ENCODE measurements at places on chromosomes 16 and 17. TPM values are rescaled to one million over a fixed set of nuclear protein-coding genes. Genes with fewer than 3 reads are reported as not detected.

The PTX4 gene
- total RNA-seq: not detected

The SCARF1 gene
- total RNA-seq: 26.3 TPM

The PIMREG gene
- 0.74 TPM for total RNA-seq

The RRN3 gene
- total RNA-seq: 24.8 TPM

The TPSD1 gene
- total RNA-seq: 7.1 TPM

The FA2H gene
- total RNA-seq: not detected

The SPATA32 gene
- total RNA-seq: not detected

GRCh38 chr17:42937712-42938596 lies 26.3 kb downstream of the AARSD1 start:
- no peak overlapping the region for H3K4me3 ChIP-seq
- H3K36me3 ChIP-seq: no peaks in the 10 kb centered on the region
- DNase-seq: no peak
- H3K27me3 ChIP-seq: no peaks in the 10 kb centered on the region
- no peaks in the 10 kb centered on the region for H3K4me1 ChIP-seq
- no peak overlapping the region for H3K27ac ChIP-seq

GRCh38 chr16:61391896-61392295 lies 644.3 kb downstream of the CDH8 start:
- H3K27me3 ChIP-seq: no peaks in the 10 kb centered on the region
- H3K4me1 ChIP-seq: no peaks in the 10 kb centered on the region
- H3K36me3 ChIP-seq: no peaks in the 10 kb centered on the region
- H3K4me3 ChIP-seq: no peak overlapping the region
- DNase-seq: no peak
- no peak overlapping the region for H3K27ac ChIP-seq

- no peak for DNase-seq
- H3K27ac ChIP-seq: no peak overlapping the region
- no peak overlapping the region for H3K4me3 ChIP-seq
- H3K36me3 ChIP-seq: no peaks in the 10 kb centered on the region
- peaks cover 46% of the 10 kb centered on the region for H3K4me1 ChIP-seq
- no peaks in the 10 kb centered on the region for H3K27me3 ChIP-seq
These were observed 2.1 kb upstream of the NHERF1 start for GRCh38 chr17:74746376-74746775.

DNA sequence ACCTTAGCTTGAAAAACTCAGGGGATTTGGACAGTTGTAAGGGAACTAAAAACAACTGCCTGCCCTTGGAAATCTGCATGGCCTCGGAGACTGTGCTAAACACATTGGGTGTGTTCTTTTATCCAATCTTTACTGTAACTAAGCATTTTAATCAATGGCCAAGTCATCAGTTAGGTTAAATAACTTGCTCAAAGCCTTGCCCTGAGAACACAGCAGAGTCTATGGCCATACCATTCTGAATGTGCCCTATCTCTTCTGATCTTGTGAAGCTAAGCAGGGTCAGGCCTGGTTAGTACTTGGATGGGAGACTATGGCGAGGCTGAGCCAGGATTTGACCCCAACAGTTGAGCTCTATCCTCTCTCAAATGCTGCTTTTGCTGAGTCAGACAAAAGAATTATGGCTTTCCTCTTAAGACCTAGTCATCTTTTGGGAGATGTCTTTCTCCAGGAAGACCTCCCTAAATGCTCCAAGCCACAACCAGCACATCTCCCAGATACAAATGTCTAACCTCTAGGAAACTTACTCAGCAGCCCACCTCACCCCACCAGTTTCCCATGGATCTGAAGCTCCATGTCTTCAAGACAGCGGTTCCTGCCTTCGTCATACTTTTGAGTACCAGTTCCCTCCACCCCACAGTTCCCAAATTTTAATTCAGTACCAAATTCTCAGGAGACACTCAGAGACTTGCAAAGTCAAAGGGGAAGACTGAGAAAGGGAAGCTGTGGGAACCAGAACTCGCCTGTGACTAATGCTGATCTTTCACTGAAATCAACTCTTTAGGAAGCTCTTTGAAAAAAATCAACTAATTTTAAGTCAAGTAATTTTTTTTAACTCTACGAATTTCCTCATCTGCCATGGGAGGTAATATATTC lies 336.1 kb downstream of the MAF start:
- DNase-seq: no peak
- H3K27me3 ChIP-seq: no peaks in the 10 kb centered on the region
- no peak overlapping the region for H3K4me3 ChIP-seq
- H3K36me3 ChIP-seq: no peaks in the 10 kb centered on the region
- H3K4me1 ChIP-seq: no peaks in the 10 kb centered on the region

DNA sequence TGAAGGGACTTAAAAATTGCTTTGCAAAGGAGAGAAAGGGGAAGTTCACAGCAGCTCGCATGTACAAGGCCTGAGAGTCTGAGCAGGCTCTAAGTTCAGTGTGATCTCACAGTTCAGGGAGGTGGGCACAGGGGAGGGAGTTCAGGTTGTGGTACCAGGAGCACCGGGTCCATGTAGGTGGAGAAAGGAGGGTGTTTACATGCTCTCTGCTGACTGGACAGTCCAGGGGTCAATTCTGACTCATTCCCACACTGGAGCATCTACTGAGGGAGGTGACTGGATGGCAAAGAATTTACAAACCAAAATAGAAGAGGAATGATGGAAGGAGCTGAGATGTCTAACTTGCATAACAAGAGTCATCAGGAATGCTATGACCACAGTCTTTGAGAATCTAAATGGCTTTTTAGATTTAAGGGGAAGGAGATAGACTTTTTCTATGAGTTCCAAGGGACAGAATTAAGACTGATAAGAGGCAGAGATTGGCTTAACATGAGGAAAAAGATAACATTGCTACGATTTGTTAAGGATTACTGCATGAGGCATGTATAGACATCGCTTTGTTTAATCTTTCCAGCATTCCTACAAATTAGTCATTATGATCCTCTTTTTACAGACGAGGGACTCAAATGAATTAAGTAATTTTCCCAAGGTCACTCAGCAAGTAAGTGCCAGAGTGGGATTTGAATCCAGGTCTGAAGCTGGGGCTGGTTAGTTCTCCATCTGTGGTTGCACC lies 29.9 kb downstream of the MIS12 start:
- no peaks in the 10 kb centered on the region for H3K36me3 ChIP-seq
- H3K27ac ChIP-seq: peak overlapping the region; percentile 68
- DNase-seq: no peak
- H3K4me3 ChIP-seq: no peak overlapping the region

DNA sequence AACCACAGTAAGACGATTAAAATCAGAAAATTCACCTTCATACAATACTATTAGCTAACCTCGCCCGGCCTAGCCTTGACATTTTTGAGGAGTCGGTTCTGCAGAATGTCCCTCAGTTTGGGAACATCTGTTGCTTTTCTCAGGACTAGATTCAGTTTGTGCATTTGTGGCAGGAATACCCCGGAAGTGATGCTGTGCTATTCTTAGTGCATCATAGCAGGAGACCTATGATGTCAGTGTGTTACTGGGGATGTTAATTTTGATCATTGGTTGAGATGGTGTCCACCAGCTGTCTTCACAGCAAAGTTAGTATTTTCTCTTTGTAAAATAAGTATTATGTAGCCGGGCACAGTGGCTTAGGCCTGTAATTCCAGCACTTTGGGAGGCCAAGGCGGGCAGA lies 21.5 kb upstream of the HELZ start:
- no peaks in the 10 kb centered on the region for H3K36me3 ChIP-seq
- no peak overlapping the region for H3K4me3 ChIP-seq
- no peaks in the 10 kb centered on the region for H3K27me3 ChIP-seq
- no peak for DNase-seq
- H3K4me1 ChIP-seq: no peaks in the 10 kb centered on the region

GRCh38 chr16:70457446-70458166 lies 3.2 kb downstream of the FCSK start:
- DNase-seq: no peak
- peaks cover 21% of the 10 kb centered on the region for H3K4me1 ChIP-seq
- no peak overlapping the region for H3K27ac ChIP-seq
- H3K4me3 ChIP-seq: no peak overlapping the region
- no peaks in the 10 kb centered on the region for H3K27me3 ChIP-seq

DNA sequence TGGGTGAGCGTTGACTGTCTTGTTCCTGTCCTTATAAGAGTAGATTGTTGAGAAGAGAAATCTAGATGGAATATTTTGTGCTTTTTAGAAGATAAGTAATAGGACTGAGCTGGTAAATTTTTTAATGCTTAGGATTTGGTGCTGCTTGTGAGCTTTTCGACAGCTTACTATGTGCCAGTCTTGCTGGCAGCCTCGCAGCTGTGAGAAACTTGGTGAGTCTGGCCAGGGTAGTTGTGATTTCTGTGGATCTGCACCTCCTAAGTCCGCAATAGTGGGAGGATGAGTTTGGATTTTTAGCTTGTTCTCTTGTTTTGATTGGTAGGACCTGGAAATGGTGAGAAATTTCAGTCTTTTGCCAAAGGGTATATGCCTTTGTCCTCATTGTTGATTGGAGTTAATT lies 3.6 kb downstream of the SOCS7 start:
- no peak for DNase-seq
- no peaks in the 10 kb centered on the region for H3K27me3 ChIP-seq
- H3K36me3 ChIP-seq: no peaks in the 10 kb centered on the region

DNA sequence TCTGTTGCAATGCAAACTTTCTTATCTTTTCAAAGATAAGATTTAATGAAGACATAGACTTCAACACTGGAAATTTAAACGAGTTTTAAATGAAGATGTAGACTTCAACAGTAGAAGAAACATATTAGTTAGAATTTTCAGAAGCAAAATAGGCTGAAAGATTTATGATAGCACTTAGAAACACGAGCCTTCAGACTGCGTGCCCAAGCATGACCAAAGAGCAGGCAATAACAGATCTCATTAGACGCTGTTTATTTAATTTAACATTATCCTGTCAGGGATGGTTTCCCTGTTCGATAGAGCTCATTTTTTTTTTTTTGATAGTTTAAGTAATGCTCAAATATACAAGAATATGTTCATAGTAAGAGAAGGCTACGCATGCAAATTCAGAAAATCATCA lies 604.7 kb upstream of the SOX9 start:
- no peaks in the 10 kb centered on the region for H3K27me3 ChIP-seq
- H3K36me3 ChIP-seq: no peaks in the 10 kb centered on the region
- DNase-seq: no peak
- H3K4me3 ChIP-seq: no peak overlapping the region
- no peaks in the 10 kb centered on the region for H3K4me1 ChIP-seq
- H3K27ac ChIP-seq: no peak overlapping the region

DNA sequence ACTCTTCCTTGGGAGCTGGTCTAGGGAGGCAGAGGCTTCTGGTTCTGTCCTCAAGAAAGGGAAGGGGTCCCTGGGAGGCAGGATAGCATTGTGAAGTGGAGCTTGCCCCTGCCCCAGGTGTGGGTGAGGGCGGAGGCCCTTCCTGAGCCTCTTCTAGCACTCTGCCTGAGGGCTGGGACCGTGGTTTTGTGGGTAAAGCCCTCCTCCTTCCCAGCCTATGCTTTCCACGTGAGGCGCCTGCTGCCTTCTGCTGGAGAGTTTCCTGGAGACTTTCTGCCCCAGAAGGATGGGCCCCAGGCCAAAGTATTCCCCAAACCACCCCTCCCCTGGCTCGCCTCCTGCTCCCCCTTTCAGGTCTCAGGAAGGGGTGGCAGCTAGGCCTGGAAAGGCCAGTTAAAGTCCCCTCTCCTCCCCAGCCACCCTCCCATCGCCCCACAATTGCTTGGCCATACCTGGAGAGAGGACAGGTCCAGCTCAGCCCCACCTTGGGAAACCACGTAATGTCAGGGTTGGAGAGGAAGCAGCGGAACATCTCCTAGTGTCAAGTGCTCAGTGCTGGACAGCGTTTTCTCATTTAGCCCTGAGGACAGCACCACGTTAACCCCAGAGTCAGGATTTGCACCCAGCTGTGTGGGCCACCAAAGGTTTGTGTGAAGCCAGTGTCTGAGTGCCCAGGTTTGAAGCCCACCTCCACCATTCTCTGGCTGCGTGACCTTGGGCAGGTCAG lies 5.6 kb downstream of the SBK1 start:
- H3K27ac ChIP-seq: no peak overlapping the region
- no peak for DNase-seq
- H3K4me1 ChIP-seq: peaks cover 9% of the 10 kb centered on the region
- H3K27me3 ChIP-seq: no peaks in the 10 kb centered on the region

- H3K4me3 ChIP-seq: peak overlapping the region; percentile 20
- H3K4me1 ChIP-seq: no peaks in the 10 kb centered on the region
- H3K27me3 ChIP-seq: no peaks in the 10 kb centered on the region
- H3K27ac ChIP-seq: no peak overlapping the region
These were observed 166.8 kb downstream of the MAP2K6 start for GRCh38 chr17:69581061-69581961.

DNA sequence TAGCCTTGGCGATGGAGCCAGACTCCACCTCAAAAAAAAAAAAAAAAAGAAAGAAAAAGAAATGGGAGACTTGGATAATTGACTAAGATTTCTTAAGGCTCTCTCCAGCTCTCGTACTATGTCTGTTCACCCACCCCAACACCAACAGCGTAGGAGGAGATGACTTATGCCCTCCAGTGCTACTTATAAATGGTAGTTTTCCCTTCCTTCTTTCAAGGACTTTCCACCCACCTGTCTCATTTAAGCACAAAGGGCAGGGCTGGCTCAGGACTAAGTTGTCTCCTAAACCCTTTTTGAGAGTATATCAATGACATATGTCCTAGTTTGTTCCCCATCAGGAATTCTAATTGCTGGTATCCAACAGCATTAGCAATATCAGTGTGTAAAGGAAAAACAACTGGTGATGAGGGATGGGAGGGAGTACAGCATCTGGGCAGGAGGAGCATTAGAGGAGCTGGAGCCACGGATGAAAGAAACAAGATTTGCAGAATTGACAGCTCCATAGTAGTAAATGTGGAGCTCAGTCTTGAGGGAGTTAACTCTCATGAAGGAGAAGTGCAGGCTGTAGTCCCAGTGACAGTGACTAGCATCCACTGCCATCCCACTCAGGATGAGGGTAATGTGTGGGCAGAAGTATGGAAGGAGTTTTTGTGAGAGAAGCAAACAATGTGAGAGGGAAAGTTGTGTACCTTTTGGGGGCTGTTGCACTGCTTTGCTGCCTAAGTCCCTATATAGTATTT lies 17.2 kb downstream of the UBE2Z start:
- no peak overlapping the region for H3K4me3 ChIP-seq
- H3K4me1 ChIP-seq: no peaks in the 10 kb centered on the region
- H3K27me3 ChIP-seq: no peaks in the 10 kb centered on the region
- DNase-seq: no peak
- peaks cover 90% of the 10 kb centered on the region for H3K36me3 ChIP-seq
- H3K27ac ChIP-seq: no peak overlapping the region

- DNase-seq: no peak
- peaks cover 21% of the 10 kb centered on the region for H3K4me1 ChIP-seq
- no peaks in the 10 kb centered on the region for H3K36me3 ChIP-seq
- no peaks in the 10 kb centered on the region for H3K27me3 ChIP-seq
- no peak overlapping the region for H3K4me3 ChIP-seq
These were observed 8.2 kb downstream of the STX1B start for GRCh38 chr16:31002250-31002700.

- no peak for DNase-seq
- no peaks in the 10 kb centered on the region for H3K27me3 ChIP-seq
- H3K27ac ChIP-seq: no peak overlapping the region
- H3K4me3 ChIP-seq: no peak overlapping the region
- no peaks in the 10 kb centered on the region for H3K4me1 ChIP-seq
These were observed 12.4 kb upstream of the ZNF469 start for GRCh38 chr16:88370365-88370764.
